ENCODE measurements at places on chromosomes 11 and 22. TPM values are rescaled to one million over a fixed set of nuclear protein-coding genes. Genes with fewer than 3 reads are reported as not detected.
A peak's percentile ranks its signal among the peaks of the same experiment; 100 is the strongest.

POU2AF3 gene
- 3.7 TPM for polyA plus RNA-seq

USP28 gene
- 43.7 TPM for polyA plus RNA-seq

RTN4RL2 gene
- 24.2 TPM for polyA plus RNA-seq

CCDC188 gene
- polyA plus RNA-seq = 1.1 TPM

BTBD18 gene
- polyA plus RNA-seq = 0.19 TPM

TTC38 gene
- polyA plus RNA-seq = 19.8 TPM

SLC17A6 gene
- polyA plus RNA-seq = not detected

CDC42EP1 gene
- polyA plus RNA-seq = 48.6 TPM

ARFGAP3 gene
- polyA plus RNA-seq = 45.6 TPM

TESMIN gene
- polyA plus RNA-seq = 0.62 TPM

GRCh38 chr22:26620197-26620596 lies 1.6 kb upstream of the CRYBA4 start:
- no peak for DNase-seq

DNA sequence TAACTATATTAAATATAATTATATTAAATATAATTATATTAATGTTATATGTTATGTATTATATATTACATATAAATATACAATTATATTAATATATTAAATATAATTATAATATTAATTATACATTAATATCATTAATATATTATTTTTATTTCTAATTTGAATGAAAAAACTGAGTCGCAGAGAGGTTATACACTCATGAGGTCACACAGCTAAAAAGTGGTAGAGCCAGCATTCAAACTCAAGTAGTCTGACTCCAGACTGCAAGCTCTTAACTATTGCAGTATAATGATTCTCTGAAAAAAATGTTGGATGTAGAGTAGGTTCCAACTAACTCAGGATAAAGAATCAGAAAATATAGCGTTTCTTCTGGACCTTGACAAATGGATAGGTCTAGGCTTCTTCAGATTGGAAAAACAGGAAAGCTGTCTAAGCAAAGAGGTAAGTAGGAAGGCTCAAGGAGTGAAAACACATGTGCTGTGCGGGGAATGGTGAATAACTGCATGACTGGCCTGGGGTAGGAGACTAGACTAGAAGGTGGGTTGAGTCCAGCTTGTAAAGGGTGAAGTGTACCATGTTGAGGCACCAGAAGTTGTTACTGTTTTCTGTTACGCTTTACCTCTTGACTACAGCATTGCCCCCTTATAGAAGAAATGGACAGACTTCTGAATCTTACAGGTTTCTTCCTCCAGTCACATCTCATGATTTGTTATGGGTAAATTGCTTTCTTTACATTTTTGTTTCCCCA lies 80.3 kb downstream of the TRIM44 start:
- no peak for DNase-seq

DNA sequence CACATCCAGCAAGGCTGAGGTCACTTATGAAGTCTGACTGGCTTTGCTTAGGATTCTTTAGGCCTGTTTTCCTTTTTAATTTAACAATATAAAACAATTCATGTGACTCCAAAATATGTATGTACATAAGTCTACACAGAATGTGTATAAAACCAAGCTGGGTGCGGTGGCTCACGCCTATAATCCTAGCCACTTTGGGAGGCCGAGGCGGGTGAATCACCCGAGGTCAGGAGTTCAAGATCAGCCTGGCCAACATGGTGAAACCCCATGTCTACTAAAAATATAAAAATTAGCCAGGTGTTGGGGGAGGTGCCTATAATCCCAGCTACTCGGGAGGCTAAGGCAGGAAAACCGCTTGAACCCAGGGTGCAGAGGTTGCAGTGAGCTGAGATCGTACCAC lies 83.1 kb downstream of the SHANK2 start:
- no peak for DNase-seq

DNA sequence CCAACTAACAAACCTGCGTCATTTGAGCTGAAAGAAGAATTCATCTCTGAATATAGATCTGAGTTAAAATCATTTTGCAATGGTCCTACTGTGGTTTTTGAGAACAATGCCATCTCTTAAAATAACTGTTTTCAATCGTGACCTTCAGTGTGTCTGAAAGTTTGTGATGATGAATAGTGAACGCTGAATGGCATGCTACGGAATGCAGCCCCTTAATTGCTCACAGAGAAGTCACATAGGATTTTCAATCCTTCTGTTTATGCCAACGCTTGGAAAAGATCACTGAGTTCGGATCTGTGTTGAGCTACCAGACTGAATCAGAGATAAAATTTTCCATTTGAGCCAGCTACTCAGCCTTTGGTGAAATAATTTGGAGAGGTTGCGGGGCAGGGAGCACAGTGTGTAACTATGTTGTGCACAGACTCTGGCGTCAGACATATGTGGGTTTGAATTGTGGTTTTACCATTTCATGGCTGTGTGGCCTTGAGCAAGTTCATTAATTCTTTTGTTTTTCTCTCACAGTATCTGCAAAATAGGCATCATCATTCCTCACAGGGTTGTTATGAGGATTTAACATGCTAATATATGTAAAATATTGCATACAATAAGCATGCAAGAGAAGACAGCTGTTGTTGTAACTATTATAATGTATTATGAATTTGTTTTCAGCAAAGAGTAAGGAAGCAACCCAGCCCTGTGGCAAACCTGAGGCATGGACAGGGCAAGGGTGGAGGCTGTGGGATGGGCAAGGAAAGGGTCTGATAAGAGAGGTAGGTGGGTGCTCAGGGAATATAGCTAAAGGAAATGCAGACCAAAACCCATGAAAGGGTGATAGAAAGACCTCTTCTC lies 679.9 kb downstream of the KCNA4 start:
- no peak for DNase-seq

- DNase-seq = peak; percentile 88
These were observed at the start of gene PIK3IP1 for GRCh38 chr22:31292236-31292989. Gene PIK3IP1 (minus strand): TSS chr22:31292488. CDS start chr22:31292344, 144 bp downstream.

DNA sequence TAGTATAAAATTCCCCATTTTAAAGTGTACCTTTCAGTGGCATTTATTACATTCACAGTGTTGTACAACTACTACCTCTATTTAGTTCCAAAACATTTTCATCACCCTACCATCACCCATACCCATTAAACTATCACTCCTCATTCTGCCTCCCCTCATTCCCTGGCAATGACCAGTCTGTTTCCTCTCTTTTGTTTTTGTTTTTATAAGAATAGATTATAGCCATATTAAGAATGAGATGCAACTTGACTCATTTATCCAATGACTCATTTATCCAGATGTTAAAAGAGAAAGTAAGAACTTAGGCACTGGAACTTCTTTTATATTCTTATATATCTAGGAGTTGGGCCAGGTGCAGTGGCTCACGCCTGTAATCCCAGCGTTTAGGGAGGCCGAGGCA lies 156.3 kb downstream of the FAT3 start:
- DNase-seq = no peak

DNA sequence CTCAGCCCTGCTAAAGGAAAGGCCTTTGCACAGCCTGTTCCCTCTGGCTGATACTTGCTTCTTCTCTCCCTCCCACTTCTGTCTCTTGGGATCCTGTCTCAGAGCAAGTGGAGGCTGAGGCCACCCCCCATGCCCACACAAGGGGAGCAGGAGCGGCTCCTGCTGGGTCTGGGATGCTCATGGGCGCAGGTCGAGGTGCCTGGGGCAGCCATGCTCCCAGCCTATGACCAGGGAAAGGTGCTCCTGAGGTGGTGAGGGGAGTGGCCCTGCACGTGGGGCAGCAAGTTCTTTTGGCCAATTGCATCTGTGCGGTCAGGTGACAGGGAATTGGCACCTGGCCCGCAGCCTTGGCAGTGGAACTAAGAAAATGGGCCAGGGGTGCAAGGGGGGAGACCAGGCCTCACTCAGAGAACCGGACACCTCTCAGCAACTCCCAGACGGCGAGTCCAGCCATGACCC lies 1.5 kb downstream of the MAPK11 start:
- DNase-seq = peak; percentile 52

DNA sequence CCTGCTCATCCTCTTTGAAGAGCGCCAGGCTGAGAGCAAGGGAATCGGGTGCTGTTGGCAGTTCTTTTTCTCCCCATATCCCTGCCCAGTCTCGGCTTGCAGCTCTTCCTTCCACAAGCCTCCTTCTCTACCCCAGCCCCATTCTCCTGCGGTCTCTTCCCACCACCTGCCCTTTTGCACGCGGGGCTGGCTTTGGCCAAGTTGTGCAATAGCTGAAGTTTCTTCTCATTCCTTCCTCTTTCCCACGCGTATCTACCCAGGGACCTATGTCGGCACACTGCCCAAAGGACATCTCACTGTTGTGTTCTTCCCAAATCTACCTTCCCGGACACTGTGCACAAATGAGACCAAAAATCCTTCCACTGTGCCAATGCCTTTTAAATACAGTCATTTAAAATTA lies 22.3 kb upstream of the HTR3A start:
- DNase-seq = peak; percentile 13

DNA sequence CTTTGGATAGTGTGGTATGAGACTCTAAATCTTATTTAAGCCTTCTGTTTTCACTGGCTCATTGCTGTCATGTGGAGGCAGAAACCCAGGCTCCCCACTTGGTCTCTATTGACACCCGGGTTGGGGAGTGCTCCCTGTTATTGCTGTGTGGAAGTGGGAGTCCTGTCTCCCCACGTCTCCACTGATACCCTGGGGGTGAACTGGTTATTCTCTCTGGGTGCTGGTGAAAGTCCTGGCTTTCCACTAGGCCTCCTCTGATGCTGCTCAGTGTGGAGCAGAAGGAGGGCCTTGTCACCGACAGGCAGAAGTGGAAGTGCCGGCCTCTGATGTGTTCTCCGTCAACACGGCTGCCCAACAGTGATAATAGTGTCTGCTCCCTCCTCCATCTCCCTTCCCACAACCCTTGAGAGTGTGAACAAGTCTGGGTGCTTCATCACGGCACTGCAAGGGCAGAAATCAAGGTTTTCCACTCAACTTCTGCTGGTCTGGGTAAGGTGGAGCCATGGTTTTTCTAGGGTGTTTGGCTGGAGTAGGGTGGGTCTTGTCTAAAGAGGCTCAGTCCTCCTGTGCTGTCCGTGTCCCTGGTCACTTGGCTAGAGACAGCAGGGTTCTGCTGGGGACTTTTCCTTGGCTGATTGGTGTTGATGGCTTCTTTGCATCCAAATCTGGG lies 240.7 kb upstream of the B3GAT1 start:
- DNase-seq = no peak

DNA sequence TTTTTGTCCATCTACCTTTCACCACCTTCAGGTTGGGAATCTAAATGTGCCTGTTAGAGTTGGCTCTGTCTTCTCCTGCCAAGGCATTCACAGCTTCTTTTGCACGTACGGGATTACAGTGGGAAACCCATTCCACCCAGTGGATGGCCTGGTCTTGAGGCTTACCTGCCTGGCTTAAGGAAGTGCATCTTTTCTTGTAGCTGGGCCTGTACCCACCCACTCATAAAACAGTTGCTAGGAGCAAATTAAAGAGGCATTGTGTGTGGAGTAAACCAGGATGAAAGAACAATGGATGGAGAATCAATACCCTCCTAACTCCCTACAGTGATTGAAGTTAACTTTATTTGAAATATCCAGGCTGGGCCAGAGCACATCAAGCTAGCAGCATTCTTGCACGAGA lies 71.6 kb downstream of the TEAD1 start:
- no peak for DNase-seq

DNA sequence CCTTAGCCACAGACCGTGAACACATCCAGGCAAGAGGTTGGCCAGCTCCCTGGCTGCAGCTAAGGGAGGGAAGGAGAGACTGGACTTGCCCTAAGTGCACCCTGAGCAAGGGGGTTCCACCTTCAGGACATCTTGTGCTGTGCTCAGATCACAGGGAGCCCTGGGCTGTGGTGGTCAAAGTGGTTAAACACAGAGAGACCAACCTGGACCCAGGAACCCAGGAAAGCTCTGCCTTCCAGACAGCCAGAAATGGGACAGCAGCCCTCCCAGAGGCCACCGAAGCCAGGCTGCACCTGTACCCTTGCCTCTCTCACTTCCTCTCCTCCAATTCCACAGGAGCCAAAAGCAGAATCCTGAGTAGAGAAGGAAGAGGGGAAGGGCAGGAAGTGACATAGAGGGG lies 105.2 kb upstream of the TMEM45B start:
- DNase-seq = no peak

GRCh38 chr11:6411594-6412031 lies 7.3 kb downstream of the APBB1 start:
- DNase-seq = no peak

DNA sequence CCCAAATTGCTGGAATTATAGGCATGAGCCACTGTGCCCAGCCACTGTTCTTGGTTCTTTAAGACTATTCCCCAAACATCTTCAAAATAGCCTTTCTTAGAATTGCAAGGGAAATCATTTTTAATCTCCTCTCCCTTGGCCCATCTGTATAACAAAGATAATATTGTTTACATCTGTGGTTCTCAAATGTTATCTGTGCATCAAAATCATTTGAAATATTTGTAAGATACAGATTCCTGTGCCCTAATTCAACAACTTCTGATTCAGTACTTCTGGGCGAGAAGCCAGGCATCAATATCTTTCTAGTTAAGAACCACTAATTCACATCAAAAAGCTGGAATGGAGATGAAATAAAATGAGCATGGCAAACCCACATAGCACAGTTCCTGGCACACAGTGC lies 83.0 kb downstream of the TMPRSS5 start:
- no peak for DNase-seq

GRCh38 chr11:12393691-12394090 lies 16.3 kb downstream of the PARVA start:
- DNase-seq = no peak

DNA sequence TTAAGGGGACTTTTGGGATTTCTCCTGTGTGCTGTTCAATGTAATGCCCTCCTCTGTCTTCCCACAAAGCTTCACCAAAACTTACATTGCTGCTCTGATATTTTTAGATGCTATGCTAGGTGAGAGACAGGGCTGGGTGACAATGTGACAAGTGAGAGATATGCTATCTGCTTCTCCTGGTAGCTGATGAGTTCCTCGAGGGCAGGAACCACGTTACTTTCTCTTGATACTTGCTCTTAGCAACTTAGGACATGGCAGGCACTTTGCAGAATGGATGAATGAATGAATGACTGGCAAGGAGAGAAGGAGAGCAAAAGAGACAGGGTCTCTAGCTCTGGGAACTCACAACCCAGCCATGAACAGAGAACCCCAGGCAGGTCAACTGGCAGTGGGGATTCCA lies 115.4 kb downstream of the C11orf58 start:
- no peak for DNase-seq

DNA sequence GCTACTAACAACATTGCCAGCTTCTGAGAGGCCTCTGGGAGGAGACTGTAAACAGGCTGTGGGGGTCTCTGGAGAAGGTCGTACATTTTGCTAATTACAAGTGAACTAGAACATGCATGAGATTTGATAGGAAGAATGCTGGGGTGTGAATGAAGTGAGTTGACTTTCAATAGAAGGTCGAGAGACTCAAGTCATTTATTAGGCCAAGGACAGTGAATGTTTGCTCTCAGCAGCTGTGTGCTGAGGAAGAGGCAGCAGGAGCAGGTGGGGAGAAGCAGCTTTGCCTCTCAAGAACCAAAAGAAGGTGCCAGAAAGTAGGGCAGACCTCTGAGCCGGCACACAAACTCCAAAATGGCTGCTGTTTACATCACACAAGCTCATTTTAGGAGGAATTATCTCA lies 91.7 kb downstream of the PIWIL4 start:
- DNase-seq = no peak

- DNase-seq = peak; percentile 25
These were observed 85.9 kb upstream of the SLC25A18 start for GRCh38 chr22:17477391-17477833.

- DNase-seq = peak; percentile 79
These were observed 22.8 kb upstream of the PICK1 start for GRCh38 chr22:38034278-38034882.
